ENCODE measurements at places on chromosomes 5 and 9.

- no peak for DNase-seq
Observed at GRCh38 chr5:8843771-8844170, 702.1 kb downstream of the SEMA5A start.

- no peak for DNase-seq
Observed at GRCh38 chr9:134515026-134515821, 126.4 kb upstream of the COL5A1 start.

DNA sequence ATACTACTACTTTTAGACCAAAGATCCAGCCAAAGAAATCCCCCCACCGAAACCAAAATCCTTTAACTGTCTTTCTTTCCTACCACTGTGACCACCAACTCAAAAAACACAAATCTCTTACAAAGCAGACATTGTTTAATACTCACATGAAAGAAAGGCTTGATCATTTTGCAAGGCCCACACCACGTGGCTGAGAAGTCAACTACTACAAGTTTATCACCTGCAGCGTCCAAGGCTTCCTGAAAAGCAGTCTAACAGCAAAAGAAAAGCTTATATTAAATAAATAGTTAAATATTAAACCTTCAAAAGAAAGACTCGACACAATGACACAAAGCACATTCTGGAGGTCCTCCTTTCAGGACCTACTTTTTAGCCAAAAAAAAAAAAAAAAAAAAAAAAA lies 5.1 kb downstream of the TXN start:
- DNase-seq = no peak

DNA sequence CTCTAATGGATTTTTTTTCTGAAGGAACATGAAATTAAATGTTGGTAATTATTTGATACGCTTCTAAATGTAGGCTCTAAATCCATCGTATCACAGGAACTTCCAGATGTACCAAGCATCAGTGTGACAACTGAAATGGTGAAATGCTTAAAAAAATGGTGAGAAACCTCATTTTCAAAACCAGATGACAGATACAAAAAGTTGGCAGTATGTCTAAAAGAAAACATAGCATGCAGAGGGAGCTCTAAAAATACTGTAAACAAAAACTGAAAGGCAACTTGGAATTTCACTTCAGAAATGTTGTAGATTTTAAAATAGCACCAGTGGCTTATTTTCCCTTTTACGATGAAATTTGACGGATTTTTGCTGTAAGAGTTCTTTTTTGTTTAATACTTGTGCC lies 1043.6 kb upstream of the WWC1 start:
- DNase-seq = no peak

DNA sequence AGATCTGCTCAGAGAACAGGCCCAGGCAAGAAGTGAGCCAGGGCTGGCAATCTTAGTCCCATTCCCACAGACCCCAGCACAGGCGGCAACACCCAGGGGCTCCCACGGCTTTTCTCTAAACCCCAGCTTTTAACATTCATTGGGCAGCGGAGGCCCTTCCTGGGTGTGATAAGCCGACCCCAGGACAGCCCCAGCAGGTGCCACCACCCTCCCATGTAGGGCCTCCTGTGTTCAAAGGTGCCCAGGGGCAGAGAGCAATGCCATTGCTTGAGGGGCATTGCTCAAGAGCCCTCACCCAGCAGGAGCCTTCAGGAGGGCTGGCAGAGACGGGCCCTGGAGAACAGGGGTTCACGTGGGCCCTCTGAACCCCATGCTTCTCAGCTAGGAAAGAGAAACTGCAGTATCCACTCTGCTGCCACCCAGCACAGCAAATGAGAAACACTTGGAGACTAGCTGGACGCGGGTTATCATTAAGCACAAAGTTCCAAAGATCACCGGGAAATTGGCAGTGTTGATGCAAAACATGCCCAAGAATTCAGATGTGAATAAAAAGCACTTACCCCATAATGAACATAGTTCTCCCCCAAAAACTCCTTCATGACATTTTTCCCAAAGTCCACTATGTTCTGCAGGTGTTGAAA lies 13.9 kb downstream of the IPPK start:
- no peak for DNase-seq

DNA sequence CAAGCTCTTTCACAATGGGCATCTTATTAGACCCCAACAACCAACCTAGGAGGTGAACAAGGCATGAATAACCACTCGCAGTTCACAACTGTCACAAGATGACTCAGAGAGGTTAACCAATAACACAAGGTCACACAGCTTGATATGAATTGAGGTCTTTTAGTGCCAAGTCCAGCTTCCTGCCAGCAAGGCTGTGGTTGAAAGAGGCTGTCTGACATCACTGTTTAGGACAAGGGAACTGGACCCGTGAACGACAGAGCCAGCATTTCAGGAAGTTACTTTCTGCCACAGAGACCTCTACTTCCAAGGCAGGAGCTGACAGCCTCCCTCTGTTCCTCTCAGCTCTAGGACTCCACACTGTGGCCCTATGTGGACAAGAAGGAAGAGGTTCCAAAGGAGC lies 53.4 kb upstream of the ALDH1B1 start:
- DNase-seq = no peak

GRCh38 chr5:131932235-131932634 lies 13.2 kb downstream of the MEIKIN start:
- no peak for DNase-seq

GRCh38 chr9:110329639-110330230 lies 7.9 kb downstream of the TXNDC8 start:
- no peak for DNase-seq

- DNase-seq = no peak
Observed at GRCh38 chr9:75490326-75490725, 400.1 kb upstream of the PCSK5 start.

GRCh38 chr5:161134956-161135355 lies 282.9 kb upstream of the ATP10B start:
- DNase-seq = no peak
